ENCODE measurements at places on chromosomes 11 and 22. TPM values are rescaled to one million over a fixed set of nuclear protein-coding genes. Genes with fewer than 3 reads are reported as not detected.

GRCh38 chr22:22712092-22712658 lies 67.8 kb downstream of the GGTLC2 start:
- no peak for DNase-seq

- DNase-seq: no peak
These were observed 540 bp downstream of the PPARA start for GRCh38 chr22:46150655-46151477.

DNA sequence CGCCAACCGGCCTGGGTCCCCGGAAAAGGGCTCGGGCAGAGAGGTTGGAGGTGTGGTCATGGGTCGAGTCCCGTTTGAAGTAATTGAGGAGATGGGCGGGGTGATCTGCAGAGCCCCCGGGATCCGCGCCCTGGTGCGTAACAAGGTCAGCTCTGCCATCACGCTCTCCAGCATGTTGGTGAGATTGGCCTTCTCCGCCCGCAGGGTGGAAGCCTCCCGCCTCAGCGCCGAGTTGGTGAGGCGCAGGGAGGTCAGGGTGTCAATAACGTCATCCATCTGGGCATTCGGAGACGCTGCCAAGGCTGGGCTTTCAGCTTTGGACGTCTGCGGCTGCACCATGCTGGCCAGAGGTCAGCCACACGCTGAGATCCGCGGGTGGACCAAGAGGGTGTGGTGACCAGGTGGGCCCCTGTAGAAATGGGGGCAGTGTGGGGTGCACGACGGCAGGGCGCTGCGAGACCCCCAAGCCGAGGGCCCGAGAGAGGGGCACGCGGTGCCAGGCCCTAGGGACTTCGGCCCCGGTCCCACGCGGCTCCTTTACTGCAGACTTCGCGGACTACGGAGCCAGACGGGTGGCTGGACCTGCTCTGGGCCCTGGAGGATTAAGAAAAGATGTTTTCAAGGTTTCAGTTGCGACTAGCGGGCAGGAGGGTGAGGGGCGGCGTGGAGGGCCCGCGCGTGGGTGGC lies 672 bp downstream of the RTL6 start:
- no peak for DNase-seq

Gene ANKK1
- total RNA-seq: not detected

DNA sequence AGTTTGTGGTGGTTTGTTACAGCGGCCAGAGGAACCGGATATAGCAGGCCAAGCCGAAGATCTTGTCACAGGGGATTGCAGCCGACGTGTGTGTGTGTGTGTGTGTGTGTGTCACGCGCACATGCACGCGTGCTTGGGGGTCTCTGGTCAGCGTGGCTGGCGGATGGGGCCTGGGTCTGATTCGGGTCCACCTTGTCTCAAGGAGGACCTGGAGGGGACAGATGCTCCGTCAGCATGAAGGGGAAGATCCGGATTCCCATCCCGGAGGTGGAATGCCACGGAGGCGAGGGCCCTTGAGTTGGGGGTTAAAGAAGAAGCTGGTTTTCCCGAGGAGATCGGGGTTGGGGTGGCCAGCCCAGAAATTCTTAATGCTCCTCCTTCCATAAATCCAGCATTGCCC lies 1237.8 kb downstream of the BRD1 start:
- DNase-seq: no peak

DNA sequence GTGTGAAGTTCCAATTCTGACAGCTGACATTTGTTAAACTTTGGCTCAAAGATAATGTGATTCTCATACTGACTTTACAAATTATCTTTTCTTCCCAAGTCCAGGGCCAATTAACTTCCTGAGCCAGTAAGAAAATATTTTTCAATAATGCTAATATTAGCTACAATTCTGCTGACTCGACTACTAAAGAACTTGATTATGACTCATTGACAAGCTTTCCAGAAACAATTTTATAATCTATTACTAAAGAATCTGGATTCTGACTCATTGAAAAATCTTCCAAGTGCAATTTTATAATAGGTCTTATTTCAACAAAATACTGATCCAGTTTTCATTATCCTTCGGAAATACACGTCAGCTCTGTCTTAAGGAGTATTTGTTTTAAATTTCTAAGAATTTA lies 12.9 kb upstream of the XKR3 start:
- no peak for DNase-seq

Gene DDX25
- not detected for total RNA-seq

DNA sequence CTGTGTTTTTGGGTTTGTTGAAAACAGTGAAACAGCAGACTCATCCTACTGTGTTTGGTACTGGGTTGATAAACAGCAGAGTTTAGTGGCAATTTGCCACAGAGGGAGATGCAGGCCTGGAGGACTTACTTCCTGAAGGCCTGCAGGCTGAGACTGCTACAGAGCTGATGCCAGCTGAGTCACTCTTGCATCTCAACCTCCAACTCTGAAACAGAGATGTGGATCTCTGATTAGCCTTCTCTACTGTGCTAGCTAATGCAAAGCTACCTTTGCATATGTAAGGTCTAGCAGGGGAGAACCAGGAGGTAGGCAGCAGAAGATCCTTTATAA lies 14.3 kb downstream of the ATP5MG start:
- DNase-seq: peak; percentile 71

DNA sequence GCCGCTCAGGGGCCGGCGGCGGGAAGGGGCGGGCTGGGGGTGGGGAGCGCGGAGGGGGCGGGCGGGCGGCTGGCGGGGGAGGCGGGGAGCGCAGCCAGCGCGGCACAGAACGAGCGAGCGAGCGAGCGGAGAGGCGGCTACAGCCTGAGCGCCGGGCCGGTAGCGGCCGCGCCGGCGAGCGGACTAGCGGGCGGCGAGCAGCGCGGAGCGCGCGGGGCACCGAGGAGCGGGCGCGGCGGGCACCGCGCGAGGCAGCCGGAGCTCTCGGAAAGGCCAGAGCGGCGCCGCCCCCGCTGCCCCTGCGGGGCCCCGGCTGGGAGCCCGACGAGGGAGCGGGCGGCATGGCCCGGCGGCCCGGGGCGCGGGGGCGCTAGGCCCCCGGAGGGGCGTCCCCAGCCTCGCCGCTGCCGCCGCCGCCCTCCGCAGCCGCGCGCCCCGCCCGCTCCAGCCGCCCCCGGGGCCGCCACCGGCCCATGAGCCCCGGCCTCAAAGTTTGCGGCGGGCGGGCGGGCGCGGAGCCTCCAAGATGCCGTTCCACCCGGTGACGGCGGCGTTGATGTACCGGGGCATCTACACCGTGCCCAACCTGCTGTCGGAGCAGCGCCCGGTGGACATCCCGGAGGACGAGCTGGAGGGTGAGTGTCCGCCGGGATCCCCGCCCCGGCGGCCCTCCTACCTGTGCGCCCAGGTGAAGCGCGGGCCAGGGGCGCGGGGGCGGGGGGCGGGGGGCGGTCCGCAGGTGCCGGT lies at the start of gene CABP7:
Gene CABP7 (plus strand): TSS at position 105 of the 747 bp plus-strand sequence. CDS start 422 bp downstream, at position 527.
- DNase-seq: no peak

DNA sequence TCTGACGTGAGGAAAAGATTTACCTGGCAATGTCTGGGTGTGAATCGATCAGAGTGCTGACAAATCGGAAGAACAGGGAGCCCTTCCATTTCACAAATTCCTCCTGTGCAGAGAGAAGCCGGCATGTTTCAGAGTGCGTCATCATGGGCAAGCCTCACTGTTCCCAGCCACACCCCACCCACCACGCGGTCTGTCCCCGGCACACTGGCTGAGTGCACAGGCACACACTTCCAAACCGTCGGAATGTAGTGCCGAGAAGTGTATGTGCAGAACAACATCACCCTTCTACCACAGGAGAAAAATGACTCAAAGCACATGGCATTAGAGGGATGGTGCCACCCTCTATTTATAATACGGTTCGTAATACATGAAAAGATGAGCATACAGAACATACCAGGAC lies 47.5 kb downstream of the NCAPD3 start:
- DNase-seq: no peak

All from PC-9 (cell line).